ENCODE measurements at places on chromosomes 3 and 15.
A peak's percentile ranks its signal among the peaks of the same experiment; 100 is the strongest.

DNA sequence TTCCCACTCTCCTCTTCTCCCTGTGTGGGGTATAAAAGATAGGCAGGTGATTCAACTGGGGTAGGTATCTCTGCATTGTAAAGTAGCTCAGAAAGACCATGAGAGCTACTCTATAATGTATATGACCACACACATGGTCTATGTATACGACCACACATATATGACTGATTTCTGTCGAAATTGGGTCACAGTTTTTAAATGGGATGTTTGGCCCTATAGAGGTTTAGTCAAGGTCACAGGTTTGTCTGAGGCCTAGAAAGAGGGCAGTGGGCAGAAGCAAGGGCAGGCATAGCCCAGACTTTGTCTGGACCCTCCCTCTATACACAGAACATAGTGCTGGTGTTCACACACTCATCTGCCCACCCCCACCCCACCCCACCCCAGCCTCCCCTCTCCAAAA, 4.4 kb downstream of the LAMP3 start:
- DNase-seq: no peak

GRCh38 chr15:66899555-66900350, 165.6 kb upstream of the SMAD3 start:
- no peak for DNase-seq

GRCh38 chr15:62059108-62059815, 985 bp downstream of the VPS13C start:
- DNase-seq: peak; percentile 16

- DNase-seq: no peak
These were observed 205.9 kb downstream of the CD47 start for GRCh38 chr3:107884719-107885460.

GRCh38 chr3:146166415-146166821, 5.4 kb upstream of the PLOD2 start:
- peak; percentile 91 for DNase-seq

- DNase-seq: no peak
These were observed 55.2 kb downstream of the HMG20A start for GRCh38 chr15:77475898-77476297.

- peak; percentile 11 for DNase-seq
These were observed 60.6 kb downstream of the CYP11A1 start for GRCh38 chr15:74306781-74307217.

- DNase-seq: no peak
These were observed 34.7 kb downstream of the TM2D3 start for GRCh38 chr15:101617390-101617965.

GRCh38 chr3:68909719-68910118, 22.6 kb downstream of the TAFA4 start:
- no peak for DNase-seq

DNA sequence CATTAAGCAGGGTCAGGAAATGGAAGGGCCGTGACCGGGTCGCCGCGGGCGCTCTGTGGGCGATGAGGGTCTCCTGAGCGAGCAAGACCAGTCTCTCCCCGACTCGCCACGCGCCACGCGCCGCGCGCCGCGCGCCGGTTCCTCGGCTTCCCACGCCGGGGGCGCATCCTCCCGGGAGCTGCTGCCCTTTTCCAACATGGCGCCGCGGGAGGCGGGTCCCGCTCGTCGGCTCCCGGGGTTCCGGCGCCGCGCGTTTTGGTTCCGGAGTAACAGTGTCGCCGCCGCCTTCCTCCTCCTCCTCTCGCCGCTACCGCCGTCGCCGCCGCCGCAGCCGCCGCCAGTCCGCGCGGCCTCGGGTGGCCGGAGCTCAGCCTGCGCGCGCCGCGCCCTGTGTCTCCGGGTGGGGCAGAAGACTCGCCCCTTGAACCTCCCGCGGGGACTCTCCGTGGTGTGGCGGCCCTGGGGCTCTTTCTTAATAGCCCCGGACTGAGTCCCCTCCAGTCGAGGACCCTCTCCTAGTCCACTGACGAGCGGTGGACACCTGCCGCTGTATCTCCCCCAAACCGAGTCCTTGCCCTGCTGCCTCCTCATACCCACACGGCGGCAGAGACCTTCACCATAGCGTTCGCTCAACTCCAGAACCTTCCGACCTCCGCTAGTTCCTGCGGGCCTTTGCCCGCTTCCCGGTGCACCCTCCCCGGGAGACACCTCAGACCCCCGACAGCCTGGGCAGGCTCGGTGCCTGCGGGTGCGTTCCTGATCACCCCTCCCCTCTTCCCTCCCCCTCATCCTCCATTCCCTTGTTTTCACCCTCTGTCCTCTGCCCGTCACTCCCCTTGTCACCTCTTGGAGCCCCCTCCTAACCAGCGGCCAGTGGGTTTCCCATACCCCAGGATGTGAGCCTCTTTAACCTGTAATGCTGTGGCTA, at the start of gene MAP2K5:
MAP2K5 (plus strand) TSS at position 284 of the 928 bp plus-strand sequence; CDS start at position 917, 633 bp downstream.
- peak; percentile 78 for DNase-seq

DNA sequence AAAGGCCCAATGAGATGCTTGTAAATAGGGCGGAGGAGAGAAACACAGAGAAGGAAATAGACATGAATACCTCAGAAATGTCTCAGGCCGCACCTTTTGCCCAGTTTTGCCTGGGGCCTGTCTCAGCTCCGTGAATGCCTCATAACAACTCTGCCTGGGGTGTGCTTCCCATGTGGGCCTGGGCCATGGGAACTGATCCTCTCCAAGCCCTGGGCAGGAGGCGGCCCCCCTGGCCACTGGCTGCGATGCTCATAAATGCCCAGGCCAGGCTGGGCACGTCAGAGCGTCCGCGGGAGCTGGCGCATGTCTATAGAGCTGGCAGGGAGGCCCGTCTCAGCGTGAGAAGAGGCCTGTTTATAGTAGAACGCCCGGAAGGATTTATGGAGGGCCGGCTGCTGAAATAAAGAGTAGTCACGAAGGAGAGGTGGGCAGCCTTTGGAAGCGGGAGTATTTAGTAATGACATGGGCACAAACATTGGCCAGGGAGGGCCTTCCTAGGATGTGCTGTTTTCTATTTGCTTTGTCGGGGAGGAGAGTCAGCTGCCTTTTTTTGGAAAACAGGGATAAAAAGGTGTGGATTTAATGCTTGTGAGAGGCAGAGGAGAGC, 85.9 kb upstream of the IGF1R start:
- DNase-seq: peak; percentile 99

GRCh38 chr3:58494107-58494506, 2.2 kb downstream of the KCTD6 start:
- no peak for DNase-seq

GRCh38 chr3:139020036-139020867, 474 bp downstream of the PRR23B start:
- no peak for DNase-seq

DNA sequence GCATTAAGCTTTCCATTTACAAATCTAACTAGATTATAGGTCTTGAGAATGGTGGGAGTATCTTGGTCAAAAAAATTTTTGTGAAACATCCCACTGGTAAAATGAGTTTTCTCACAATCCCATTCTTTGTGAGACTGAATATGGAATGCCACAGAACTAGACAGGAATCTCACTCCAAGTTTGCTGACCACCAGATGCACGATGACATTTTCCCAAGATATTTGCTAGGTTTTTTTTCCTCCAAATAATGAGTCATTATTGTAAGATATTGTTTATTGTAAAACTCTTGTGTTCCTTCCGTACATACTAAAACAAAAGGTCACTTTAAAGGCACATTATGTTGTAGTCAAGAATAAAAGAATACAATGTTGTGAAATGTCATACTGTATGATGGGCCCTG, 53.9 kb downstream of the COPS2 start:
- DNase-seq: no peak

DNA sequence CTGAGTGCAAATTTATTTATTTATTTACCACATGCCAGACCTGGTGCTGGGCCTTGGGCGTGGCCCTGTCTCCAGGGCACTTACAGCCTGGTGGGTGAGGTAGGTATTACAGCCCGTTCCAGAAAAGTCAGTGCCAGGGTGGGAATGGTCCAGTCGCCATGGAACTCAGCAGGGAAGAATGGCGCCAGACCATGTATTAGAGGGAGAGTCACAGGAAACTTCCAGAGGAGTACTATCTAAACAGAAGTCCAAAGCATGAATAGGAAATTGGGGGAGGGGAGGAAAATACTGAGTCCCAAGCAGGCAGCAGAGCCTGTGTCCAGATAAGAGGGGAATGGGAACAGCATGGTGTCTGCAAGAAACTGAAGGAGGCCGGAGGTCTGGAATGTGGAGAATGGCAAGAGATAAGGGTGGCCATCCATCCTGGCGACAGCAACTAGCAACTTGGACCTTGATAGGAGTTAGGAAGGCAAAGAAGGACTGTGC, 27.0 kb downstream of the SH3BP5 start:
- DNase-seq: peak; percentile 19

DNA sequence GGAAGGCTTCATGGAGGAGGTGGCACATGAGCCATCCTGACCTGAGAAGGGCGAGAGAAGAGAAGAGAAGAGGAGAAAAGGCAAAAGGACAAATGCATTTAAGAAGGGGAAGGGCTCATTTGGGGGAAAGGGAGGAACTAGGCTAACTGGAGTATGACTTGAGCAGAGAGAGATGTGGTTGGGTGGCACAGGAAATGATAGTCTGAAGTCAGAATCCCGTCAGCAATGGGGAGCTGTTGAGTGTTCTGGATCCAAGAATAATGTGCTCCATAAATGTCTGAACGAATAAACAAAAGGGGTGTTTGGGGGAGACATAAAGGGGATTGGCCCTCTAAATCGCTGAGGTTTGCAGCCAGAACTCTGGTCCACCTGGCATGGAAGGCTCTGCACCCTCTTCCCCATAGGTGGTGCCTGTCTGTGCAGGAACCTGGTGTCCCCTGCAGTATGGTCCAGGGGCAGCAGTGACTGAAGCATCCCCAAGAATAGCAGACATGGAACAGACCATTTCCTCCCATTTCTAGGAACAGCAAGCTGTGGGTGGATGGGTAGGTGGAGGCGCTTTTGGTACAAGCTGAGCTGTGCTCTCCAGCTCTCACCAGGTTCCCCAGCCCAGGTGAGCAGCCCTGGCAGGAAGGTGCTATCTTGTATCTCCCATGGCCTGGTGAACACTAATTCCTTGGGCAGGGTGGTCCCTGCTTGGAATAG, 15.2 kb downstream of the CORO2B start:
- DNase-seq: no peak

DNA sequence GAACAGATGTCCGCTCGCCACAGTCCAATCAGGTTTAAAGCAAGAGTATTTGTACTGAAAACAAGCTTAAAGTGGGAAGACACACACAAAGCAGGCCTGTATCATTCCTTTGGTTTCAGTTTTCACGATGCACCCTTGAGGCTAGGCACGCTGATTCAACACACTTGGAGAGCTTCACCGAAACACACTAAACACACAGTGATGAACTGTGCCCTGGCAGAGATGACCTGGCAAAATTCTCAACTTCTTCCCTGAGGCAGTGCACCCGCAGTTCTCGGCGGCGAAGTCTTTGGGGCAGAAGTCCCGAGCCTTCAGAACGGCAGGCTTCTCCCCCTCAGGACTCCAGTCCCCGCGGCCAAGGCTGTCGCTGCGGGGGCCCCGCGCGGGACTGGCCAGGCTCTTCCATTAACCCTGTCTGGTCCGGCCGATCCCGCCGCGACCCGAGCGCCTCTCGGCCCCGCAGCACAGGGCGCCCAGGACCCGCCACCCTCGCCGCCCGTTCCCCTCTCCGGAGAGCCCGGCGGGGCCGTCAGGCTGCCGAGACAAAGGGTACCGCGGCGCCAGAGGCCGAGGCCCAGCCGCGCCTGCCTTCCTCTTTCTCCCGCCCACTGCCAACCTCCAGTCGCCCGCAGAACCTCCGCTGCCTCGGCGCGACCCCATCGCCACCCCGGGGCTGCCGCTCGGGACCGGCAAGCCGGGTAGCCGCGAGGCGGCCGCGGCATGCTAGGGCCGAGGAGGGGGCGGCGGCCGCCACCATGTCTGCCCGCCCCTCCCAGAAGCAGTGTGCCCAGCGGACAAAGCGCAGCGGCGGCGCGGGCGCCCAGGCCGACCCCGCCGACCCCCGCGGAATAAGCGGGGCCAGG, 792 bp downstream of the GABPB1 start:
- peak; percentile 87 for DNase-seq

GRCh38 chr15:70278644-70279043, 180.9 kb upstream of the TLE3 start:
- DNase-seq: no peak

DNA sequence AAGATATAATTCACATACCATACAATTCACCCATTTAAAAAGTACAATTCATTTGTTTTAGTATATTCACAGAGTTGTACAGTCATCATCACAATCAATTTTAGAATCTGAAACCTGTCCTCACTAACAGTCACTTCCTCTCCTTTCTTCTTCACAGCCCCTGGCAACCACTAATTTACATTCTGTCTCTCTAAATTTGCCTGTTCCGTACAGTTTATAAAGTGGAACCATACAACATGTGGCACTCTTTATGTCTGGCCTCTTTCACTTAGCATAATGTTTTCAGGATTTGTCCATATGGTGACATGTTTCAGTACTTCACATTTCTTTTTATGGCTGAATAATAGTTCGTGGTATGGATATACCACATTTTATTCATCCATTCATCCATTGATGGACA, 22.7 kb downstream of the ERICH6 start:
- DNase-seq: no peak

GRCh38 chr3:25910997-25911396, 121.1 kb downstream of the OXSM start:
- peak; percentile 32 for DNase-seq

- DNase-seq: no peak
These were observed 144.9 kb downstream of the FBN1 start for GRCh38 chr15:48500595-48500994.

GRCh38 chr15:46709460-46710083, 1007.7 kb upstream of the SEMA6D start:
- DNase-seq: no peak

DNA sequence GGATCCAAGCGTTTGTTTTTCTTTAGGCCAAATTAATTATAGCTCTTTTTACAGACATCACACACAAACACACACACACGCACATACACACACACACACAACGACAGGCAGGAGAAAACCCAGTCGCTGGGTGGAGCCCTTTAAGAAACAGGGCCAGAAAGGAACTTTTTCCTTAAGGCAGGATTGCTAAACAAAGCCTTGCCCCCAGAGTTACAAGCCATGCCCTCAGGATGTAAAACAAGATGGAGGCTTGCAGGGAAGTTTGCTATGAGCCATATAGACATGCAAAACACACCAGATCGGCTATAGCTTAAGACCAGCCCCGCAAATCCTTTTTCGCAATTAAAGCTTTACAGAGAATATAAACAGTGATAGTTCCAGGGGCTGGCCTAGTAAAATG, 16.3 kb upstream of the IQCF2 start:
- DNase-seq: no peak

DNA sequence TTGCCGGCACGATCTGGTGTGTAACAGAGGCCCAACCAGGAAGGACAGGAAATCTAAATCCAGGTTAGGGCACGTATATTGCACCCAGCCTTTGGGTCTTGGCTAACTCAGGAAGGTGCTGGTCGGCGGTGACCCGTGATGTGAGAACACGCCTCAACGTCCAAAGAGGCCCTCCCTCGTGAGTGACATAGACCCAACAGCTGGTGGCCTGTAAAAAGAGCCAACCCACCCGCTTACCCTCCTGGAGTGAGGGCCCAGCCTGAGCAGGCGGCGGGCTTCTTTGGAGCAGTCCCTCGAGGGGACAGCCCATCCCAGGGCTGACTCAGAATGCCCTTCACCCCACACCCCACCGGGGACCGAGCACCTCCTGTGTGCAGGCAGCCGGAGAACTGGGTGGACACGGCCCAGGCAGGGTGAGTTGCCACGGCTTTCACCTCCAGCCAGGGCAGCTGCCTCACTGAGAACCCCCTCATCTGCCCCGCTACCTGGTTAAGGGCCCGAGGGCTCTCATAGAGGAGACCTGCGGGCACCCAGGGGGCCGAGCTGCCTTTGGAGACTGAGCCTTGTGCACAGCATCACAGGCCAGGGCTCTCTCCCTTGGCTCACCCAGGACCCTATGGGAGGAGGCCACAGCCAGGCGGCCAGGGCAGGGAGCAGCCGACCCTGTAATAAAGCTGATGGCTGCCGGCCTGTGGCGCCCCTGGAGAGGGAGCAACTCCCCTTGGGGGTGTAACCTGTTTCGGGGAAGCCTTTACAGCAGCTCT, 41.8 kb downstream of the ZNF710 start:
- DNase-seq: no peak
